NCI-H510A treated with DMSO at 0.1 percent for 48 hours (cell line): ENCODE measurements at places on chromosomes 13 and 19.

DNA sequence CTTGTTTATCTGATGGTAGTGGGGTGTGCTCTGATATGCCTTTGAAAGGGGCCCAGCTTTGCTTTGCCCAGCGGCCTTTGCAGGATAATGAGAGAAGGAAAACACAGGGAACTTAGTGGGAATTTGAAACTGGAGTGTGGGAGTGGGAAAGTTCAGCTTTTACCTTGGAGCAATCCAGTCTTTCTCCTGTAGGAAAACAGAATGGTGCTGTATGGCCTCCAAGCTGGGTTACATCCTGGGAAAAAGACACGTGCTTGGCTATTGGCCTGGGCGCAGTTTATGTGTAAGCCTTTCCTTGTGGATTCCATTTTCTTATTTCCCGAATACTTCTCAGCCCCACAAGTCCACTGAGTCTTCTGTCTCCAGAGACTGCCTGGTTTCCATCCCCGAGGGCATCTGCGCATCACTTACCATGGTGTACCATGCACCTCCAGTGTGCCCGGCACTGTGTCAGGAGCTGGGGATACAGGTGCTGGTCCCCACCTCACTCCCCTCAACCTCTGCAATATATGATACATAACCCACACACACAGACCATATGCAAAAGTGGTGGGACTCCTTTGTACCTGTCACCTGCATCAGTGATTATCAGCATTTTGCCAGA is 31.5 kb downstream of the ACTN4 start:
- DNase-seq = no peak

- no peak for DNase-seq
These were observed 30.2 kb downstream of the TMTC4 start for GRCh38 chr13:100644371-100644770.

- DNase-seq = peak; percentile 37
These were observed 3.2 kb downstream of the ARHGAP35 start for GRCh38 chr19:46863818-46864629.

DNA sequence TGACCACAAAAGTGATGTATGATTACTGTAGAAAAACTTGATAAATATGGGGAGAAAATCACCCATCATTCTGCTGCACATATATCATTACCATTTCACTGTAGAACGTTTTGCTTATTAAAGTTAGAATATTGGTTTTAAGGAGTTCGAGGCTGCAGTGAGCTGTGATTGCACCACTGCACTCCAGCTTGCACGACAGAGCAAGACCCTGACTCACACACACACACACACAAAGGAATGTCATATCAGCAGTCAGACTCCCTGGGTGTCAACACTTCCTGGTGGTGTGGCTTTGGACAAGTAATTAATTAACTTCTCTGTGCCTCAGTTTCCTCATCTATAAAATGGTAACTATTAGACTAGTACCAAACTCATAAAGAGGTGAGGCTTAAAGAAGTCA is 11.3 kb upstream of the PNMA8A start:
- no peak for DNase-seq

- peak; percentile 91 for DNase-seq
These were observed 94.5 kb downstream of the ANKRD10 start for GRCh38 chr13:110820322-110820721.

DNA sequence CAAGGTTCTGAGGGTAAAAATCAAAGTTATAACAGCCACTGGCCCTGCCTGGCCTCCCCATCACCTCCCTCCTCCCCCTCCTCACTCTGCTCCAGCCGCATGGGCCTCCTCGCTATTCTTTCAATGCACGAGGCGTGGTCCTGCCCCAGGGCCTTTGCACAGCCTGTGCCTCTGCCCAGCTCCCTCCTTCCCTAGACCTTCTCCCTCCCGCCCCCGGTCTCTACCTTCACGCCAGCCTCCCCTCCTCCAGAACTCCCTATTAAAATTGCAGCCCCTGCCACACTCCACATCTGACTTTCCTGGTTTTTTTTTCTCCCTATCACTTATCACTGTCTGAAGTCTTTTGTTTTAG is 3.3 kb downstream of the RAX2 start:
- no peak for DNase-seq

- DNase-seq = no peak
These were observed 121.8 kb downstream of the TBC1D4 start for GRCh38 chr13:75360170-75360569.

DNA sequence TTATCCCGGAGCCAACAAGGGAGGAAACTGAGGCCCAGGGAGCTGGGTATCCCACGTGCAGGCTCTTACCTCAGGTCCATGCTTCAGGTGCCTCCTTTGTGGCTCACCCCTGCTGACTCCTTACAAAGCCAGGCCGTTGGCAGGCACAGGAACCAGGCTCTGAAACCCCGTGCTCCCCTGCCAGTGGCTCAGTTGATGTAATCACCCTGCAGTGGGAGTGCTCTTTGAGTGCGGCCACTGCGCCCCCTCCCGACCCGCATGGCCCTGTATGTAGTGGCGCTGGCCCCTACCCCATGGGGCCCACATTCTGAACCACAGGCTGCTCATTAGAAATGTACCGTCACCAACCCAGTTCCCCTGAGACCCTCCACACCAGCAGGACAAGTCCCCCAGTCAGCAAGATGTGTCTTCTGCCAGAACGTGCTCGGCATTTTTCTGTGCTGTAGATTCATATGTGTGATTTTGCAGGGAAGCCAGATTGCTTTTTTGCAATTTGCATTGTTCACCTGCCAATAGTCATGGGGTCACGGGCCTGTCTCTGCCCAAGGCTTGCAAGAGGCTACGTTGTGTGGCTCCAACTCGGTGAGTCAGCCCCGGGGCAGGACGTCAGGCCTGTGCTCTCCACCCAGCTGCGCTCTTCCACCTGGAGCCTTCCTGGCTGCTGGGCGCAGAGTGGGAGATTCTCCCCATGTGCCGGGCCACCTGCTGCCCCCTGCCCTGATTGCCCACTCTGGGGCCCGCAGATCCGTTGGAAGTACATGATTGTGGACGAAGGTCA is 60.3 kb downstream of the SMARCA4 start:
- no peak for DNase-seq

DNA sequence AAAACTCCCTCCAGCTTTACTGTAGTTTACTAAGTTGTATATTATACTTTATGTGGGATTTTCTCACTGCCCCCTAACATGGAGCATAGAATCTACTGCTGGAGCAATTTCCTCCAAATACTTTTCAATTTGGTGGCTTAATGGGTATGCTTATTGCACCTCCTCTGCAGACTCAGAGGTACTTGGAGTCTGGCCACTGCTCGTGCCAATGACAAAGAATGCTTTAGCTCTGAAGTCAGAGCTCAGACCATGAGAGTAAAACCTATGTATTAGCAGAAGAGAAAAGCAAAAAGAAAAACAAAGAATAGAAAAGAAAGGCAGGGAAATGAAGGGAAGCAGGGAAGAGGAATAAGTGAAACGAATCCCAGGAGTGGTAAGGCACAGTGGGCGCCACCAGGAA is 71.9 kb downstream of the SUCLA2 start:
- no peak for DNase-seq

- no peak for DNase-seq
These were observed 7.3 kb downstream of the TNNT1 start for GRCh38 chr19:55141696-55142095.

- DNase-seq = no peak
These were observed 331.1 kb upstream of the KLF12 start for GRCh38 chr13:74465271-74465670.

DNA sequence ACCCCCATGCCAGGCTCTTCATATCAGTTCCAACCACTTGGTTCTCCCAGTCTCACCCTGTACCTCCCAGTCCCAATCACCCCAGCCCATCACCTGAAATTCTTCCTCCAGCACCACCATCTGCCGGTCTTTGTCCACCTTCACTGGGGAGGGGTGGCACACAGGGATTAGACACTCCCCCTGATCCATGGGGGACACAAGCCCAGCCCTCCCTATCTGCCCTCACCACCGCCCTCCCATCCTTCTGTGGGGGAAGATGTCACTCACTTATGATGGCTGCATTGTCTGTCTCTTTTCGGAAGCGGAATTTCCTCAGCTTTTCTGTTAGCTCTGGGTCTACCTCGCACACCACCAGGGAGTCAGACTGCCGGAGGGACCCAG is 685 bp downstream of the GMFG start:
- DNase-seq = no peak

- peak; percentile 3 for DNase-seq
These were observed at the start of gene TMEM59L for GRCh38 chr19:18612772-18613588. Gene TMEM59L (plus strand): TSS chr19:18612870. CDS start chr19:18612959, 89 bp downstream.

GRCh38 chr19:17328517-17329365 is 5.9 kb downstream of the ANO8 start:
- DNase-seq = no peak

DNA sequence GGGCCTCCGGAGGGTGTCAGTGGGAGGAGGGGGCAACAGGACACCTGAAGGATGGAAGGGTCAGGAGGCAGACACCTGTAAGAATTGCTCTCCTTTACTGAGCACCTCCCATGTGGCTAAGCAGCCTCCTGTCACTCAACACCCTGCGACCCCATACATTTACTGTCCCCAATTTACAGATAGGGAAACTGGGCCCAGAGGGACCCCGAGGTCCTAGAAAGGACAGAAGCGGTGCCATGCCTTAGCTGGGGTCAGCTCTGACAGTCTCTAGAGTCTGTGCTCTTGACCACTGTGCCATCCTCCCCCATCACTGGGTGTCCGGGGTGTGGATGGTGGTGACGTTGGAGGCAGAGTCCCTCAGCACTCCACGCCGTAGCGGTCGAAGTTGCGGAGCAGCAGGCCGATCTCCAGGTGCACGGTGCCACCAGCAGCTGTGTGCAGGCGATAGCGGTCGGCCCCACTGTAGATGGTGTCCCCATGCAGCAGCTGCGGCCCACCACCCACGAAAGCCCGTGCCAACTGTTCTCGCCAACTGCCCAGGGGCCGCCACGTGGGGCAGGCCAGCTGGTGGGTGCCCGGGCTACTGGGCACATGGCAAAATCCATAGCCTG is 726 bp upstream of the TGFB1 start:
- no peak for DNase-seq

DNA sequence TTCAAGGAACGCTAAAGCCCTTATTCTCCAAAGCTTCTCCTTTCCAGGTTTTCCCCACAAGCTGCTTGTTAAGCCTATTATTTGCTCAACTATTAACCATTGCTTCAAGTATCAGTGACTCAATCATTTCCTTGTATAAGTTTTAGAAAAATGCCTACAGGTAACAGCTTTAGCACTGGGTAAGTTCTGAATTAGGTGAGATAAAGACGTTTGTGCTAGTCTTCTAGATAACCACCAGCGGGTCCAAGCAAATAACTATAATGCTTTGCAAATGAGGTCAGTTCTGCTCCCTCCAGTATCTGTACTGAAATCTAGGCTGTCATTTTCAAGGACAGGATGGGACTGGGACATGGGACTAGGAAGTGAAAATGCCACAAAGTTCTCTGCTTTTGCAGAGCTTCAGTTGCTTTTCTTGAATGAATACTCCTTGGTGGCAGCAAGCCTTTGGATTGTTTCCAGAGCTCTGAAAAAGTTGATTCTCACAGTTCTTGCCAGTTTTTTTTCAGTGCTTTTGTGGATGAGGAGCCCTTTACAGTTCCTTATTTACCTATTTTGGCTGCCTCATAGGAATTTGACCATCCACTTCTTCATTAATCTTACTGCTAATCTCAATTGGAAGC is 1487.7 kb downstream of the EFNB2 start:
- no peak for DNase-seq

GRCh38 chr19:23542562-23542961 is 144.4 kb downstream of the ZNF675 start:
- DNase-seq = no peak

DNA sequence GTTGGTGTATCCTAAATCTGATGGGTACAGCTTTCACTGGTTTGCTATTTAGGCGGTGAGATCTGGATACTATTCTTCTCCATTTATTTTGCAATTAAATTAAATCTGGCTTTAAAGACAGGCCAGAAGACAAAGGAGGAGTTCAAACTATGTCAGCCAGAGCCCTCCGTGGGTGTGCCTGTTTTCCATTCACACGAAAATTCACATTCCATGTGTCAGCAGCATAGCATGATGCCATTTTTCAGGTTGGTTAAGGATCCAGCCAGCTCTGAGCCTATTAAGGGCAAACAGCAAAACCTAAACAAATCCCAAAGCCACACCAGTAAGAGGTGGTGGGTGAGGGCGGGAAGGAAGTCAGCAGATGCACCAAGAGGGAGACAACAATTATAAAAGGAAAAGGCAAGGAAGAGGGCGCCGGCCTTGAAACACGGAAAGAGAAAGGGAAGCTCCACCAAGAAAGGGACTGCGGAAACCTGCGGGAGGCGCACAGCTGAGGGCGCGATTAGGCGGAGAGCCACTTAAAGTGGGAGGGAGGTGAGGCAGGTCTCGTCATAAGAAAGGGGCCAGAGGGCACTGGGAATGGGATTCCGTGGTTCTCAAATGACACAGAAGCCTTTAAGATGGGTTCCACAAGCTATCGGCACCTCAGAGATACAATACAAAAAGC is 43.0 kb downstream of the CARS2 start:
- DNase-seq = no peak

DNA sequence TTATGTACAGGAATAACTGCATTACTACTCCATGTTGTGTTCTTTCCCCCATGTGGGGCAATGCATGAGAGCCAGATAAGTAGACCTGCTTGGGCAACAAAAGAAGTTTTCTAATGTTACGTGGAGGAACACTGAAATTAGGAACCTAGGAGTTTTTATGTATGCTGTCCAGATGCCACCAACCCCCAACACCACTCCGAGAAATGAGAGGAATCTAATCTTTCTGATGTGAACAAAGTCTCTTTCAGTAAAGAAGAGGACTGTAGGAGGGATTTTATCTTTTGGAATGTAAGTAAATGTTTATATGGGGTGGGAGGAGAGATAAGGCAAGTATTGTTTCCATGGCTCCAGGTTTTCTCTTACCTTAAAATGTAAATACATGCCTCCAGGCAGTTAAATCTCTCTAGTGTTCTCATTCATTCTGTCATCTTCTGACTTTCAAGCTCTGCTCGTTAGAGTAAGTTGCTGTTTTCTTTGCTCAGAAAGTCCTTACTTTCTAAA is 820.6 kb downstream of the PCDH17 start:
- DNase-seq = no peak

GRCh38 chr19:38932425-38933179 is 1.9 kb downstream of the MRPS12 start:
- peak; percentile 3 for DNase-seq

DNA sequence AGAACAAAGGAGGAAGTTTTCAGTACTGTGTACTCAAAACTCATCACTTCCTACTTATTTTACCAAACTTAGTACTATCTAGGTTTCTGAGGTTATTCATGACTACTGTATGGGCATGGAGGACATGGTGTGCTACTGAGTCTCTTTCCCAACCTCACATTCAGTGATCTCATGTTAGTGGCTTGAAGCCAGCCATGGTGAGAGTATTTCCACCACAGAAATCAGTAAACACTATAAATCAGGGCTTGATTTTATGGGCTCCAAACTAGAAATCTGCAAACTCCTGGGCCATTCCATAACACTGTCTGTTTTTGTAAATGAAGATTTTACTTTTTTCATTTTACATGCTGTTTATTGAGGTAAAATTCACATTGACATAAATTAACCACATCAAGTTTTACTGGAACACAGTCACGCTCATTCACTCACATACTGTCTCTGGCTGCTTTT is 19.7 kb downstream of the MED26 start:
- DNase-seq = no peak

GRCh38 chr13:74987124-74987690 is 494.8 kb downstream of the TBC1D4 start:
- no peak for DNase-seq
